ENCODE measurements at places on chromosomes 16 and 17. TPM values are rescaled to one million over a fixed set of nuclear protein-coding genes. Genes with fewer than 3 reads are reported as not detected.

Gene C17orf100
- 1.6 TPM for total RNA-seq

Gene NDRG4
- total RNA-seq: 1.7 TPM

Gene TSEN54
- total RNA-seq: 65.9 TPM

Gene ARHGDIA
- 701 TPM for total RNA-seq

Gene PEX12
- total RNA-seq: 5.0 TPM

Gene TEX14
- total RNA-seq: 0.13 TPM

Gene DHX58
- 26.9 TPM for total RNA-seq

Gene STARD3
- total RNA-seq: 54.7 TPM

Gene CDRT15L2
- total RNA-seq: not detected

Gene CCDC78
- total RNA-seq: 5.8 TPM

Gene APOBR
- total RNA-seq: 3.5 TPM

Gene CALCOCO2
- 57.9 TPM for total RNA-seq

Gene SYT17
- 0.54 TPM for total RNA-seq

Gene PROCA1
- 4.4 TPM for total RNA-seq

Gene KRTAP16-1
- total RNA-seq: not detected

Gene SLC5A2
- total RNA-seq: not detected

Gene ITGA2B
- total RNA-seq: 0.44 TPM

Gene FOXJ1
- total RNA-seq: not detected

Gene KRTAP17-1
- not detected for total RNA-seq

Gene CD300H
- not detected for total RNA-seq

Gene TBC1D3
- total RNA-seq: not detected

Gene PYDC1
- total RNA-seq: not detected

Gene TAT
- total RNA-seq: not detected

Gene COG4
- 42.5 TPM for total RNA-seq

Gene LYRM9
- 1.9 TPM for total RNA-seq

Gene ZFPM1
- 20.6 TPM for total RNA-seq

Gene WNK4
- 0.29 TPM for total RNA-seq

Gene TPSD1
- total RNA-seq: not detected

Gene FOXN1
- not detected for total RNA-seq

Gene IGF2BP1
- total RNA-seq: not detected

Gene PTX4
- total RNA-seq: 0.20 TPM

Gene C16orf78
- not detected for total RNA-seq

Gene SLC16A11
- total RNA-seq: 0.34 TPM

Gene TP53TG3
- total RNA-seq: not detected

Gene MMP15
- 1.1 TPM for total RNA-seq

Gene FHOD1
- total RNA-seq: 119 TPM

Gene CASKIN1
- 1.0 TPM for total RNA-seq

Gene DERL2
- total RNA-seq: 71.7 TPM

Gene TBX2
- total RNA-seq: not detected

Gene KRTAP9-7
- not detected for total RNA-seq

Gene FKBP10
- total RNA-seq: 1.1 TPM

Gene ETV4
- total RNA-seq: 8.1 TPM

Gene GUCY2D
- total RNA-seq: not detected

Measured in activated T-helper 1 cell treated with anti-CD3 and anti-CD28 coated beads, Interleukin-12 subunit alpha, Interleukin-12 subunit beta, Interleukin-2, Interleukin-4 antibody, amounts not matched to agents 30 ng/mL and 10 ng/mL and 1 ng/mL, durations not matched to agents 14 hours and 24 hours and 36 hours (primary cell).